ENCODE measurements at places on chromosomes 5 and 9.

GRCh38 chr5:159048298-159048697 lies 51.4 kb downstream of the EBF1 start:
- no peak for DNase-seq

- no peak for DNase-seq
Observed at GRCh38 chr5:171840711-171841522, 55.3 kb downstream of the SMIM23 start.

- no peak for DNase-seq
Observed at GRCh38 chr5:67123819-67124218, 72.8 kb downstream of the CD180 start.

DNA sequence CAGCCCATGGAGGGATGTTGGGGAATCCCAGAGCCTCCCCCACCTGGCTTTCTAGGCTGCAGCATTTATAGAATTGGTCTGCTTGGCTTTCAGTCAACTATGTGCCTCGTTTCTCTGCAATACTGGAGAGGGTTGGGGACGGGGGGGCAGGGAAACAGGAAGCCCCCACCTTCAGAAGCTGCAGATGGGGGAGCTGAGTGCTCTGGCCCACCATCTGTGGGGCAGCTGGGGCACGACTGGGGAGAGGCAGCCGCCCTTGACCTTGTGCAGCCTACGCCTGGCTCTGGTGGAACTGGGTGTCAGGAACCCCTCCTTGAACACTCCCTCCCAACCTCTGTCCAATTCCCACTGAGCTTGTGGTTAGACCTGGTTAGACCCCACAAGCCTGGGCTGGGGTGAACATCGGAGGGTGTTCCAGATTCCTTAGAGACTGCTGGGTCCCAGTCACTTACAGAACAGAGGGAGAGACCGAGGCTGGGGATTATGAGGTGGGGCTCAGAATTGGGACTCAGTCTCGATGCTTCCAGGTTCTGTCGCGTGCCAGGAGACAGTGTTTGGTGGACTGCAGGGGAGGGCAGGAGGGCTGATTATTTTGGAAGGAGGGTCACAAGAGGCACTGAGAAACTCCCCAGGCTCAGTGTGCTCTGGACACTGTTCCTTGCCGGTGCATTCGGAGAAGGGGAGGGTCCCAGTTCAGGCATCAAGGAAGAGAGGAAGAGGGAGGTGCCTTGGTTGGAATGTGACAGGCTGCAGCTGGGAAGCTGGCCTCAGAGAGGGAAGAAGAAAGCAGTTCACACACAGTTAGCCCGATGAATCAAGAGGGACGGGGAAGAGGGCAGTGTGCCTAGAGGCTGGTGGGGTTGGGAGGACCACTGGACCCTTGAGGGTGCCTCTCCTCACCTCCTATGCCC lies 25.6 kb downstream of the COL27A1 start:
- no peak for DNase-seq

GRCh38 chr9:2017331-2018161 lies 2.4 kb downstream of the SMARCA2 start:
- DNase-seq = no peak

- DNase-seq = no peak
Observed at GRCh38 chr5:179304466-179304865, 40.8 kb downstream of the ADAMTS2 start.

GRCh38 chr5:153752890-153753289 lies 262.4 kb downstream of the GRIA1 start:
- no peak for DNase-seq

- no peak for DNase-seq
Observed at GRCh38 chr9:84230355-84231145, 110.0 kb downstream of the SLC28A3 start.

DNA sequence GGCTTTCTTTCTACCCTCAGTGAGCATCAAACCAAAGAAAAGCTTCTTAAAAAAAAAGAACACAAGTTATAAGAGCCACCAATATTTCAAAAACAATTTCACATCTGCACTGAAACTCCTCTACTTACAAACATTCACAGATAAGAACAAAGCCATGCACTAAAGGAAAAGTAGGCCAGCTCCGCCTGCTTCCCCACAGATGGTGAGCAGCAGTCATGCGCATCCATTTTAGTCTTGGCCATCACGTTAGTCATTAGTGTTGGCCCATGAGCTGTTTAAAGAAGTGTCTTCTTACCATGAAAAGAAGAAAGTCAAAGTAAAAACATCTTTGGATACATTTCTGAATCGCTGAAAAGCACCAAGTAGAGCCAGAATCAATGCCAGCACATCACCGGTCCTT lies 40.0 kb upstream of the SMIM23 start:
- peak; percentile 38 for DNase-seq

GRCh38 chr5:170403675-170404074 lies 14.5 kb upstream of the KCNMB1 start:
- DNase-seq = no peak

DNA sequence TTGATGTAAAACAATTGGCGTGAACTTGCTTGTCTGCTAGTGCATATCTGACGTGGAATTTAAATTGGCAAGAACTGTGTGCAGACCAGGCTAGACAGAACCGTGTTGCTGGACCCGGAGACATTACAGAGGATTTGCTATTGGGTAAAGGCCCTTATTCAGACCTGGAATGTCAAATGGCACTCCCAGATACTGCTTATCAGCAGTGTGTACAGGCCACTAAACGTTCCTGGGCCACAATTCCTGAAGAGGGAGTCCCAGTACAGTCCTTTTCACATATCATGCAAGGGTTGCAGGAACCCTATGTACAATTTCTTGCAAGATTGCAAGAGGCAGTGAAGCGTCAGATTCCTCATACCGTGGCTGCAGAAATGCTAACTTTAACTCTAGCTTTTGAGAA lies 13.5 kb upstream of the MCCC2 start:
- no peak for DNase-seq

- no peak for DNase-seq
Observed at GRCh38 chr5:115363879-115364278, 67.4 kb upstream of the CCDC112 start.

GRCh38 chr5:138972230-138972629 lies 97.1 kb upstream of the LRRTM2 start:
- DNase-seq = no peak
